Stimulated activated CD4-positive, alpha-beta T cell treated with anti-CD3 and anti-CD28 coated beads, Interleukin-1b, Interleukin-23, amount 100 ng/mL, for 1 hour (primary cell): ENCODE measurements at places on chromosomes 7 and 10.

- no peak for DNase-seq
These were observed 63.4 kb upstream of the POT1 start for GRCh38 chr7:124992851-124993562.

DNA sequence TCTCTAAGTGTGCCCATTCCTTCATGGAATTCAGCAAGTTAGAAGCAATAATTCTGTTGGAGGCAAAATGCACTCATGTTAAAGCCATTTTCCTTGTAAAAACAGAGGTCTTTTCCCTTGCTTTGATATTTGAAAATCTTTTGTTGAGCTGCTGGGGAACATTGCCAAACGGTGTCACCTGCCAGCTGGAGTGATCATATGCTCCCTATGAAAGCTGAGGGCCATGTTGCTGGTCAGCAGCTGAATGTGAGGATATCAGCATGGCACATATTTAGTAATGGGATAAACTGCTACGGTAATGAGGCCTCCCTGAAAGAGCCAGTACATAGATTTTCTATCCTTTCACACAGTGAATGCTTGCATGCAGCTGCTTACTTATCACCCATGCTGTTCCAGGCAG is 224.3 kb downstream of the THSD7A start:
- DNase-seq, result no peak

GRCh38 chr10:84587789-84588188 is 259.4 kb downstream of the CCSER2 start:
- no peak for DNase-seq

- DNase-seq, result no peak
These were observed 62.7 kb downstream of the PPP1R9A start for GRCh38 chr7:94970085-94970576.

- no peak for DNase-seq
These were observed 16.0 kb downstream of the HDAC9 start for GRCh38 chr7:18511351-18512140.

DNA sequence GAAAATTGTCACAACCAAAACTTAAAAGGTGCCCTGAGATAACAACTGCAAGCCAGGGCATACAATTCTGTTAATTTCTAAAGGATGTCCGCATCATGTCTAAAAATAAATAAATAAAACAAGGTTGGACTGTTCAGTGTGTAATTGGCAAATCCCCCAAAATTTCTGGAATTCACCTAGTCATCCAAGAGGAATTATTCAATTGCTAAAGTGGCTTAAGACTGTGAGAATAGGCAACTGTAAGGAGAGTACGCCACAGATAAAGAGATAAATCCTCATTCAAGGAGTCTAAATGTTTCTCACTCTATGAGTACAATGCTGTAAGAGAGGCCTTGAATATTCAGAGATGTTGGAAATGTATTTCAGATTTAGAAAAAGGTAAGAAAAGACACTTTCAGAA is 37.2 kb downstream of the PIK3AP1 start:
- no peak for DNase-seq

- no peak for DNase-seq
These were observed 1269.8 kb downstream of the XPNPEP1 start for GRCh38 chr10:108653531-108653930.

DNA sequence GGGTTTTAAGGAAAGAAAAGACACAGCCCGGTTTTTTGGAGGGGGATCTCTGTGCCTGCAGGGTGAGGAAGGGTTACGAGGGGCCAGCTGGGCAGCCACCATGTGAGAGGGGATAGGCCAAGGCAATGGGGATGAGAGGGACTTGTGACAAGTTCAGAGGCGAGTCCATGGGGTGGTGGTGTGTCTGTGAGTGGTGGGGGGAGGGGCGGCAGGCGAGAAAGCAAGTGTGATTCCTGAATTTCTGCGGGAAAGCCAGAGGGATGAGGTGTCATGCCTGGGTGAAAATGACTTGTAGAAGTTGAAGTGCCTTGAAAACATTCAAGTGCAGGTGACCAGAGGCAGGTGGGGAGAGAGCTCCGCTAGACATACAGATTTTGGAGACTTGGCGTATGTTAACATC is 61.0 kb upstream of the RNF32 start:
- DNase-seq, result no peak

GRCh38 chr7:134328900-134329299 is 12.2 kb upstream of the SLC35B4 start:
- no peak for DNase-seq

- no peak for DNase-seq
These were observed 315.1 kb downstream of the BBS9 start for GRCh38 chr7:33444511-33444910.

DNA sequence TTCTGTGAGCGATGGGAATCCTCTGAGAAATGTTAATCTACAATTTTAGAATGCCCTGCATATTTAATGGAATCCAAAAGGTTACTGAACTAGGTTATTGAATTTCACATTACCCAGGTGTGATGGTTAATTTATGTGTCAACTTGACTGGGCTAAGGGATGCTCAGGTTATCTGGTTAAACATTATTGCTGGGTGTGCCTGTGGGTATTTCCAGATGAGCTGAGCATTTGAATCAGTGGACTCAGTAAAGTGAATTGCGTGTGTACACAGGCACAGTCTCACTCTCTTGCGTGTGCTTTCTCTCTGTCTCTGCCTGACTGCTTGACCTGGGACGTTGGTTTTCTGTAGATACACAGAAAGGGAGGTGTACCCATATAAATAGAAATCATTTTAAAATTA is 21.7 kb downstream of the RNF32 start:
- no peak for DNase-seq

- DNase-seq, result no peak
These were observed 33.5 kb upstream of the DDC start for GRCh38 chr7:50598460-50599343.

GRCh38 chr7:144513334-144513733 is 109.8 kb upstream of the NOBOX start:
- DNase-seq, result no peak

DNA sequence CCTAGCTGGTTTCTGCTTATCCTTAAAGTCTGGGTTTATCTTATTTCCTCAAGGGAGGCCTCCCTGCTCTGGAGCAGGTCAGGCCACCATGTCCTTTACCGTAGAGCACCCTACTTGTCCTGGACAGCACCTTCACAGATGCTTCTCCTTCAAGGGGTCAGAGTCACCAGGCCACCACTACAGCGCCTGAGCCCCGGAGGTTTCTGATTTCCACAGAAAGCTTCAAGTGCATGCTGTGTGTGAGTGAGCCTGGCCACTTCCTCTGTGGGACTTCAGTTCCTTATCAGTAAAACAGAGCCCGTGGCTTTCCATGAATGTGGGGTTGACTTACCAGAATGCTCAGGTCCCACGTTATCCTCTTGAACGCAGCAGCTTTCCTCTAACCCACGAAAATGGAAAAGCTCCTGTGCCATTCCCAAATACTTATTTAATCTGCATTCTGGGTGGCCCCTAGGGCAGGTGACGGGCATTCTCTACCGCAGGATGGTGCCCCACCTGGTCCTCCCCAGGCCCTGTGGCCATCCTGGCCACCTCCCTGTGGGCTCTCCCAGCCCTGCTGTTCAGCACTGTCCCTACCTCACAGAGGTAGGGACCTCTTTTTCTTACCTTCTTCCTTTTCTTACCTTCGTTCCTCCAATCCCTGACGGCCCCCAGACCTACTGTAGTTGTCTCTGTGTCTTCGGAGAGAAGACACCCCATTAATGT is 1.4 kb upstream of the DOCK1 start:
- DNase-seq, result no peak

- DNase-seq, result no peak
These were observed 3.6 kb downstream of the ADCK2 start for GRCh38 chr7:140676306-140676705.

DNA sequence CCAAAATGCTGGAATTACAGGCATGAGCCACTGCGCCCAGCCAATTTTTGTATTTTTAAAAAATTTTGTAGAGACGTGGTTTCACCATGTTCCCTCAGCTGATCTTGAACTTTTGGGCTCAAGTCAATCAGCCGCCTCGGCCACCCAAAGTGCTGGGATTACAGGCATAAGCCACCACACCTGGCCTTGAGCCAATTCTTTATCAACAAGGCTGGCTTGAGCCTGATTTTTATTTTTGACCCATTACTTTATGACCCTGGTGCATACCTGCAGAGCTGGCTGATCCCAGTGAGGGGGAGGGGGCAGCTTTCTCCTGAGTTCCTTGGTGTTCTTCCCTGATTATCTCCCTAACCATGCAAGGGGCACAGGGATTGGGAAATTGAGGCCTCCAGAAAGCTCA is 15.8 kb upstream of the CPA1 start:
- DNase-seq, result no peak

DNA sequence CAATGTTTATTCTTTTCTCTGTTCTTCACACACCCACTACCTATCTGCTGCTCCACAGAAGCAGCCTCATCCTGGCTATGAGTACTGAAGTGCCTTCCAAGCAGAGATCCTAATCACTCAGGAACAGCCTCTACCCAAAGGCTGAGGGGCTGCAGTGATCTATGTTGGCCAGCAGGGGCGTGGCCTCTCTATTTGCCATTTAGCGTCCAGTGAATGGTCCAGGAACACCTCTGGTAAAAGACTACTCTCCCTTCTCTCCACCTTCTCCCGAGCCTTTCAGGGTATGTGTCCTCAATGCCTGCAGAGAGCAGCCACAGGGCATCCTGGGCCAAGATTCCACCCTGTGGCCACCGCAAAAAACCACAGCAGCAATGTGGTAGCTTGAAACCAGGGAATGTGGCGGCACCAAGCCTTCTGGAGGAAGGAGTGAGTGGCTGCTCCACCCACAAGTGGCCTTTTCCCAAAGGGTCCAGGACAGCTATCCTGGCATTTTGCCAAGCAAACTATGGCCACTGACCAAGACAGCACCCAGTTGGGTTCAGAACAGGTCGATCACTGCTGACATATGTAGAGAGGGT is 70.9 kb downstream of the SYPL1 start:
- DNase-seq, result no peak

- DNase-seq, result no peak
These were observed 384.4 kb downstream of the TCERG1L start for GRCh38 chr10:130927157-130927556.

- no peak for DNase-seq
These were observed 121.6 kb downstream of the CDK6 start for GRCh38 chr7:92714767-92715166.

DNA sequence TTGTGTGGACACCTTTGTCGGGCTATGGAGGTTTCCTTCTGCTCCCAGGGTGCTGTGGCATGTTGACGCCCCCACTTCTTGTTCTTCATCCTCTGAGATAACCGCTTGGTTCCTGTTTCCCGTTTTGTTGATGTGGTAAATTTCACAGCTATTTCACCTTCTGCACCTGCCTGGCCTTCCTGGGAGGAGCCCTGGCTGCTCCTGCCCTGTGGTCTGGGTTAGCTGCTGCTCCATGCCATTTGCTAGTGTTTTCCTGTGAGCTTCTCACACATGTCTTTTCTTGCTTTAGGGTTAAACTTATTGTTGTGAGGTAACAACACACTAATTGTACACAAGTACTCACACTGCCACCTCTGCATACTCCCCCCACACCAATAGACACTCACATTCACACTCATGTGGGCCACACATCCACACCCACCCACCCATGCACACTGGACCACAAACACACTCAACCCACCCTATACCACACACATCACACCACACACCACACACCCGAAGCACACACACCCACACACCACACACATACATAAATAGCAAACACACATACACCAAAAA is 46.5 kb upstream of the MSMB start:
- DNase-seq, result no peak

- DNase-seq, result peak; percentile 29
These were observed 33.8 kb upstream of the RBM20 start for GRCh38 chr10:110610308-110610774.

DNA sequence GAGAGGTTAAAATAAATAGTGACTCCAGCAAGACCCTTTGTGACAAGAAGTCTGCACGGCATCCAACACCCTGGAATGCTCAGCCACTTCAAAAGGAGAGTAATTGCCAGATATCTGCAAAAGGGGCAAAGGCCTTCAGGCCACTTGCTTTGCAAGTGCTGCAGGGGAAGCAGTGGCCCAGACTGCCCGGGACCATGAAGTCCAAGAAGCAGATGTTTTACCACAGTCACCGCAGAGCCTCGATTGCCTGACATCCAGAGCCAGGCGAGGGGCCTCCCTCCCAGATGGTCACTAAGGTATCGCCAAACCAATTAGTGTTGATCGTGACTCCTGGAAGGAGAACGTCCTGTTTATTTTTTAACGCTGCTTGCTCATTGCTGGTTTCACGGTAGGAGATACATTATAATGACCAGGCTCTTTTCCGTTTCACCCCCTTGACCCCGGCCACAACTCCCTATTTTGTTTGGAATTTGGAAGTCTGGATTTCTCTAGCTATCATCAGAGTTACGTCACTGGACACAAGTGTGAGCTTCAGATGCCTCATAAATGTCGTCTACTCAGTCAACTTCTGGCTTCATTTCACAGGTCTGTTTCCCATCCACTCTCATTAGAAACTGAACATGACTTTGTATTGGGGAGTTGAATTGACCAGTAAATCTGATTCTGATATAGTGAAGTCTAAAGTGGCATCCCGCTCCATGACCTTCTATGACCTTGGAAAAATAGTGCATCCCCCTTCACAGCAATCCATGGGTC is 276.2 kb downstream of the WDR11 start:
- no peak for DNase-seq

- no peak for DNase-seq
These were observed 30.7 kb downstream of the ANKIB1 start for GRCh38 chr7:92276460-92276864.

GRCh38 chr10:113169853-113170460 is 219.9 kb downstream of the TCF7L2 start:
- no peak for DNase-seq

DNA sequence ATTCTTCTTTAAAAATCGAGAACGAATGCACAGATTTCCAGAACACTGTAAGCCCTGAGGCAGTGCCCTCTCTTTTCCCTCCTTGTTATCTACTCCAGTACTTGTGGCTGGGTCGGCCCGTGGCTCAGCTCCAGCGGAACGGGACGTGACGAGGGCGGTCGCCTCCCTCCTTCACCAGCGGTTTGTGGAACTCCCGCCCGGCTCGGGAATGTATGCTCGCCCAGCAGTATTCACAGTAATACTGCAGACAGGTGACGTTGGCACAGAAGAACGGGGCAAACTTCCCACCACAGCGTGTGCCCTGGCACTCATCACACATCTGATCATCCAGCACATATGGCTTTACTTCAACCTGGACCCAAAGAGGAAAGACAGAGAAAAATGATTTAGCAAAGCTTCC is 128.5 kb downstream of the BTAF1 start:
- DNase-seq, result no peak

DNA sequence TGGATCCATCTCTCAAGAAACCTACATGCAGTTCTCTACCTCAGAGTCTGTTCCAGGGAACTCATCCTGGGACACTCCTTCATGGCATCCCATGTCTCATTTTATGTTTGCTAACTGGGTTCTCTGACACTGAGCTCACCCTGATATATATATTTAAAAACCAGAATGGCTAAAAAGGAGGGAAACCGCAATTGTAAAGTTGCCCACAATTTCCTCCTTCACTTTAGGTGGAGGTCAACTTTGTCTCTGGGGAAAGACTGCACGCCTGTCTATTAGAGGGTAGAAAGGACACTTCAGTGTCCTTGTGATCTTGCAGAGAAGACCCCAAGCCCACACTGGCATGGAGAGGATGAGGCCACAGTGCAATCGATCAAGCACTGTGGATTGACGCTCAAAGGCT is 131.7 kb downstream of the TEX36 start:
- DNase-seq, result no peak

GRCh38 chr7:38781991-38782390 is 127.0 kb downstream of the VPS41 start:
- DNase-seq, result no peak
